Mammary epithelial cell (primary cell): ENCODE measurements at places on chromosomes 1 and 21. TPM values are rescaled to one million over a fixed set of nuclear protein-coding genes. Genes with fewer than 3 reads are reported as not detected.
A peak's percentile ranks its signal among the peaks of the same experiment; 100 is the strongest.

DOCK7 gene
- total RNA-seq = 76.2 and 79.2 TPM in 2 replicates

GPR3 gene
- total RNA-seq = 0.75 and 2.3 TPM in 2 replicates

DNA sequence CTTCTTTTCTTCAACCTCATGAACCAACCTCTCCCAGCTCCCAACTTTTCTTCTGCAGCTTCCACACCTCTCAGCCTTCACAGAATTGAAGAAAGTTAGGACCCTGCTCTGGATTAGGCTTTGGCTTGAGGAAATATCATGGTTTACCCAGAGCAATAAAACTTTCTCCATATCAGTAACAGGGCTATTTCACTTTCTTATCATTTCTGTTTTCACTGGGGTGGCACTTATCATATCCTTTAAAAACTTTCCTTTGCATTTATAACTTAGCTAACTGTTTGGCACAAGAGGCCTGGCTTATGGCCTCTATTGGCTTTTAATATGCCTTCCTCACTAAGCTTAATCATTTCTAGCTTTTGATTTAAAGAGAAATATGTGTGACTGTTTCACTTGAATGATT lies 9.4 kb upstream of the FAM3B start:
- DNase-seq = no peak

DNA sequence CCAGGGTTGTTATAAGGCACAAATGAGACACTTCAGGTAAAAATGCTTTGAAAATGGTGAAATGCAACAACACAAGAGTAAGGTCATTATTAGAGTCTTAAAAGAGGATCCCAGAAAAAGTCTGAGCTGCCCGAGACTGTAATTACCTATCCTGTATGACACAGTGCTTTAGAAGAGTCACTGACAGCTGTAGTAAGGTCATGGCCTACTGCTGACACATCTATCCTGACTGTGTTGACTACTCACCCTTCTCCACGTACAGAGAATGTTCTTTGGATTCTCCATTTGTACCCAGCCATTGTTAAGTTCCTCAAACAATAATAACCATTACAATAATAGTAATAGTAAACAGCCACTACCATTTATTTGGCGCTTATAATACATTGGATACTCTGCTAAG lies 104.4 kb downstream of the CACHD1 start:
- DNase-seq = peak; percentile 54

- DNase-seq = no peak
Measured at GRCh38 chr1:33624261-33624990, 152.0 kb downstream of the ZSCAN20 start.
